HS-5 (cell line): ENCODE measurements at places on chromosomes 12 and 14.
A peak's percentile ranks its signal among the peaks of the same experiment; 100 is the strongest.

DNA sequence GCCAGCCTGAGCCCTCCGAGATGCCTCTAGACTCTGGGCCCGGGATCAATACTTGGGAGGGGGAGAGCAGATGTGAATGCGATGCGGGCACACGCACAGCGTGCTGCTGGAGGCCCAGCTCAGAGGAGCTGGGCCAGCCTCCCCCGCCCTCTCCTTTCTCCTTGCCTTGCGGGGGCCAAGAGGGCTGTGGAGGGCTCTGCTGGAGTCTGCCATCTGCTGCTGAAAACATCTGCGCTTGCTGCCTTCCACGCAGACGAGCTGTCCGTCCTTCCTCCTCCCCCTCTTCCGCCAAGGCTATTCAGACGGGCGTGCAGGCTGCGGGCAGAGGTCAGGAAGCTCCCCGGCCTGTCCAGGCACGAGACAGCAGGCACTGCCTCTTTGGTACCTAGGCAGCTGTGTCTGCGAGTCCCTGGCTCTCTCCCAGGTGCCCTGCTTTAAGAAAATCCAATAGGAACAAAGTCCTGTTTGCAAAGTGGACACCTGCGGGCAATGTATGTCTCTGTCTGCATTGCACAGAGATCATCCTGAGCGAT lies 75.2 kb downstream of the SPRING1 start:
- DNase-seq = no peak

- DNase-seq = no peak
Measured at GRCh38 chr14:98456231-98456630, 815.8 kb downstream of the BCL11B start.

- no peak for DNase-seq
Measured at GRCh38 chr14:69088586-69088985, 64.3 kb downstream of the DCAF5 start.

GRCh38 chr12:5554711-5555110 lies 122.8 kb downstream of the NTF3 start:
- DNase-seq = peak; percentile 36

GRCh38 chr14:72243309-72244293 lies 311.4 kb downstream of the RGS6 start:
- DNase-seq = no peak

- DNase-seq = no peak
Measured at GRCh38 chr12:106309671-106310505, 7.4 kb downstream of the TCP11L2 start.

GRCh38 chr12:83057436-83057835 lies 370.7 kb downstream of the TMTC2 start:
- DNase-seq = no peak

DNA sequence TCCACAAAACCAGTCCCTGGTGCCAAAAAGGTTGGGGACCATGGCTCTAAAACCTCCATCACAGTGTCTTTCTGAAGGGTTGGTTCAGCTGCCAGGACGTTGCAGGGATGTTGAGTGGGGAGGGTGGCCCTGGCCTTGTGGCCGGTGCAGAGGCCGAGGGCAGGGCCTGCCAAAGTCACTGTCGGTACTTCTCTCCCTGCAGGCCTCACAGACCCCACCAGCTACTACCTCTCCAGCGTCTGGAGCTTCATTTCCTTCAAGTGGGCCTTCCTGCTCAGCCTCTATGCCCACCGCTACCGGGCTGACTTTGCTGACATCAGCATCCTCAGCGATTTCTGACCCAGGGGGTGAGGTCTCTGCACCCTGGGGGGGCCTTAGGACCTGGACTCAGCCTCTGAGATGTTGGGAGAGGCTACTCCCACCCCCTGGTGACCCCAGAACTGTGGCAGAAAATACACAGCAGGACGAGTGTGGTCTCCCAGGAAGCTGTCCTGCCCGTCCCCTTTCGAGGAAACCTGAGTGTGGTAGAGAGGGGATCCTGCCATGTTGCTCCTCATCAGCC lies 7.0 kb downstream of the SLC48A1 start:
- DNase-seq = no peak

GRCh38 chr12:50637870-50638481 lies 125.9 kb upstream of the ATF1 start:
- DNase-seq = no peak

DNA sequence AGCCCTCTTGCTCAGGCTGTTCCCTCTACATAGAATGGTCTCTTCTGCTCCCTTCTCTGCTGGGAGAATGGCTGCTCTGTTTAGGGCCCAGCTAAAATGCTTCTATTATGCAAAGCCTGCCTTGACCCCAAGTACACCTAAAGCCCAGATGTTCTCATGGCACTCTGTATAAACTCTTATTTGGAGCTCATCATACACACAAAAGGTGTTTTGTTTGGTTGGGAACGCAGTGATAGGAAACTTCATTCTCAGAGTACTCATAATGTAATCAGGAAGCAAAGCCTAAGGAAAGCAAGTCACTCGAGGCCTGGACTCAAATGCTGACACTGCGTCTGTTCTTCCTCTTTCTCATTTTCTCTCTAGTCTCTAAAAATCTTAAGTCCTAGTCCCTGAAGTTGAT lies 38.2 kb upstream of the SYCP3 start:
- no peak for DNase-seq

- no peak for DNase-seq
Measured at GRCh38 chr14:20866963-20867362, 24.2 kb upstream of the RNASE3 start.

DNA sequence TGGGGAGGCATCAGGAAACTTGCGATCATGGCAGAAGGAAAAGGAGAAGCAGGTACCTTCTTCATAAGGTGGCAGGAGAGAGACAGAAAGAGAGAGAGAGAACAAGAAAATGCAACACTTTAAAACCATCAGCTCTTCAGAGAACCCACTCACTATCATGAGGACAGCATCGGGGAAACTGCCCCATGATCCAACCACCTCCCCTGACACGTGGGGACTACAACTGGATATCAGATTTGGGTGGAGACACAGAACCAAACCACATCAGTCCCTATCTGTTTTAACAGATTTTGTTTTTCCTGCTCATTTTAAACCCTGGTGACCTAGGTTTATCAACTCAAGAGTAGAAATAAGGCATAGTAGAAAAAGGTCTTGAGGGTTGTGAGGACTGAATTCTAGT lies 210.1 kb upstream of the PLXNC1 start:
- no peak for DNase-seq

- DNase-seq = no peak
Measured at GRCh38 chr12:112496496-112496895, 77.7 kb downstream of the PTPN11 start.

- no peak for DNase-seq
Measured at GRCh38 chr14:81802341-81802740, 268.7 kb upstream of the SEL1L start.

- DNase-seq = no peak
Measured at GRCh38 chr12:24933694-24934407, 15.1 kb downstream of the BCAT1 start.

- DNase-seq = peak; percentile 90
Measured at GRCh38 chr14:68210729-68211299, 391.2 kb downstream of the RAD51B start.

GRCh38 chr12:132560364-132560613 lies 50.1 kb downstream of the LRCOL1 start:
- DNase-seq = no peak

DNA sequence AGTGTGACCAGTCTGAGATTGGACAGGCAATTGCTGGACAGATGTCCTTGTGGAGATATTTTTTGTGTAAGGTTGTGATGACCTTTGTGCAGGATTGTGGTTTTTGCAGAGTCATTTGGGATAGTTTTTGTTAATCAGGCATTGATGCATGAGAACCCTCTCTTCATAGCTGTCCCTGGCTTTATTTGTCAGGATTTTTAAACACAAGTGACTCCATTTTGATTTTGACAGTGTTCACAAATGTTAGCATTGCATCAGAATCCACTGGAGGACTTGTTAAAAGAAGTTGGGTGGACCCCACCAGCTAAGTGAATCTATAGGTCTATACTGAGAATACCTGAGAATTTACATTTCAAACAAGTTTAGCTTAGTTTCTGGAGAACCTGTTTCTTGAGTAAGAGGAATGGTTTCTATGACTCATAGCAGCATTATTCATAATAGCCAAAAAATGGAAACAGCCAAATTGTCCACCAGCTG lies 11.8 kb downstream of the FNTB start:
- DNase-seq = no peak

- DNase-seq = no peak
Measured at GRCh38 chr12:122987086-122987951, 6.8 kb downstream of the ARL6IP4 start.

DNA sequence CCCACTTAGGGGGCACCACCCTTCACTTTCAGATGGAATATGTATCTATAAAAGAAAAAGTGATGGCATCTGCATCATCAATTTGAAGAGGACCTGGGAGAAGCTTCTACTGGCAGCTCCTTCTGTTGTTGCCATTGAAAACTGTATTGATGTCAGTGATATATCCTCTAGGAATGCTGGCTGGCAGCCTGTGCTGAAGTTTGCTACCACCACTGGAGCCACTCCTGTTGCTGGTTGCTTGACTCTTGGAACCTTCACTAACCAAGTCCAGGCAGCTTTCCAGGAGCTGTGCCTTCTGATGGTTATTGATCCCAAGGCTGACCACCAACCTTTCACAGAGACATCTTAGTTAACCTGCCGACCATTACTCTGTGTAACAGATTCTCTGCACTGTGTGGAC lies 44.7 kb downstream of the RIMKLB start:
- peak; percentile 25 for DNase-seq
